ENCODE measurements at places on chromosomes 5 and 9.

GRCh38 chr9:618478-618877, 223.0 kb upstream of the DMRT1 start:
- DNase-seq = no peak

DNA sequence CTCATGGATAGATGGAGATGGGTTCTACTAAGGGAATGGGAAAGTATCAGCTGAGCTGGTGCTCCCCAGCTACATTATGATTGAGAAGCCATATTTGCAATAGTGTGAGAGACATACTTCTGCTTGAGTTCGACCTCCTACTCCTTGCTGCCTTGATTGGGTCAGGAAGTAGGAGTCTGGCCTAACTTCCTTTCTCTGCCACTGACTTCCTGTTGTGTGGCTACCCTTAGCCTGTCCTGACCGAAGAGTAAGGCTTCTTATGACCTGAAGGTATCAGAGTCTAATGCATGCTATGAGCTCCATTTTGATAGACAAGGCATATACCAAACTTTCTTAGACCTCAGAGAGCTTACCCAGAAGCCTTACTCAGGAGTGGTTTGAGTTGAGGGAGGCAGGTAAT, 53.9 kb downstream of the OSTF1 start:
- DNase-seq = no peak

- no peak for DNase-seq
Observed at GRCh38 chr5:177303925-177304391, 359 bp downstream of the PRELID1 start.

DNA sequence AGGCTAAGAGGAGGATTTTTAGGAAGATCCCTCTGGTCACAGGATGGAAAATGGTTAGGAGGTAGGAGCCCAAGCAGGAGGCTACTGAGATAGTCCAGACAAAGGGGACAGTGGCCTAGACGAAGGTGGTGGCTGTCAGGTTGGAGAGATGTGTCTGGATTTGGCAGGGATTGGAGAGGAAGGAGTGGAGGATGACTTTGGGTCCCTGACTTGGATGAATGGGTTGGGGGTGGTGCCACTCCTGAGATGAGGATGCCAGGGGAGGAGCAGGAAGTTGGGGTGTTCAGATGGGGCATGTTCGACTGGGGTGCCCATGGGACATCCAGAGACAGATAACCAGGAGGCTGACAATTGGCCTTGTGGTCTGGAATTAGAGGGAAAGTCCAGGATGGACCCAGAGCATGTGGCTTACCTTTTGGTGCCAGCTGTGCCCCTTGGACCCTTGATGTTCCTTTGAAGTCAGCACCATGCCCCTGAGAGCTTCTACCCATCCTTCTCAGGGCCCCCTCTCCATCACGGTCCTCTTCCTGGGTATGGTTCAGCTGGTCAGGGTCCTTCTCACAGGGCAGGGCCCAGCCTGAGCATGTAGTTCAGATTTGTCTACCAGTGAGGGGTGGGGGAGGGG, 15.1 kb upstream of the IGFBPL1 start:
- no peak for DNase-seq

- no peak for DNase-seq
Observed at GRCh38 chr5:160293901-160294561, 18.3 kb downstream of the CCNJL start.

DNA sequence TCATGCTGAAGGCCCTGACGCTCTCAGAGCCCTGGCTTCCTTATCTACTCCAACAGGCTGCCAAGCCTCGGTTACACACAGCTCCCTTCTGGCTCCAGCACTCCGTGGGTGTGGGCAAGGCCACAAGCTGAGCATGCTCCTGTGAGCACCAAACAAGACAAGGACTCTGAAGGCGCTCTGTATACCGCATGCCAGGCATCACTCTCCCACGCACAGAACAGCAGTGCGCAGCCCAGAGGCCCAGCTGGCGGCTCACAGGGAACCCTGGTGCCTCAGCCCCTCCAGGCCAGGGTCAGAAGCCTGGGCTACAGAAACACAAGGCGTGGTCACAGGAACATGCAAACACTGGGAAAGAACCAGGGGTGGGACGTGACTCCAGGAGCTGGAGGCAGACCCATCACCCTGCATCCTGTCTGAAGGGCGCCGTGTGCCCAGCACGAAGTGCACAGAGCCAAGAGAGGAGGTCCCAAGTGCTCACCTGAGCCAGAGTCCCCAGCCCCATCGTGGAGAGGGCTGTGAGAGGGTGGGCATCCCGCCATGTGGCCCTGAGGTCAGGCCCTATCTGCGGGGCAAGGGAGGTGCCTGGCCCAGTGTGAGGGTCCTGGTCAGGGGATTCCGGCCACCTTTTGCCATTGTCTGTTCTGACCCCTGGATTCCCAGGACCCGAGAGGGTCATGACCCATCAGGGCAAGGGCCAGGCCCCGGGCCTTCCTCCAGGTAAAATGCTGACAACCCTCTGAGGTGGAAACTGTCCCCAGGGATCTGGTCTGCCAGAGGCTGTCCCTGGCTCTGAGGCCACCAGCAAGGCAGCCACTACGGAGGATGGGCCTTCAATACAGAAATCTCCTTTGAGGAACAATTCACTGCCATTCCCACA, 54.7 kb downstream of the COL23A1 start:
- DNase-seq = no peak

DNA sequence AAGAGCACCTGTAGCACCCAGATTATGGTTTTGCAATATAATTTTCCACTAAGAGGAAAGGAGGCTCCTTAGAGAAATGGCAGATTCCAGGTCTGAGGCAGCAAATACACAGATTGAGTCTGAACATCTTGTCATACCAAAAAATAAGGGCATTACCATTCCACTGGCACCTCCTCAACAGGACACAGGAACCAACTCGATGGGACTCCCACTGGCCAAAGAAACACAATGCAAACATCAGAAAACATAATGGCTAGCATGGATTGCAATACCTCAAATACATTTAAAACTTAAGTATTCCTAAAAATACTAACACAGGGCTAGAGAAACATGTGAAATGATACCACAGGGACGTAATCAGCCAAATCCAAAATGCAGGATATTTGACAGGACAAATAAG, 12.4 kb upstream of the RANBP17 start:
- DNase-seq = no peak

DNA sequence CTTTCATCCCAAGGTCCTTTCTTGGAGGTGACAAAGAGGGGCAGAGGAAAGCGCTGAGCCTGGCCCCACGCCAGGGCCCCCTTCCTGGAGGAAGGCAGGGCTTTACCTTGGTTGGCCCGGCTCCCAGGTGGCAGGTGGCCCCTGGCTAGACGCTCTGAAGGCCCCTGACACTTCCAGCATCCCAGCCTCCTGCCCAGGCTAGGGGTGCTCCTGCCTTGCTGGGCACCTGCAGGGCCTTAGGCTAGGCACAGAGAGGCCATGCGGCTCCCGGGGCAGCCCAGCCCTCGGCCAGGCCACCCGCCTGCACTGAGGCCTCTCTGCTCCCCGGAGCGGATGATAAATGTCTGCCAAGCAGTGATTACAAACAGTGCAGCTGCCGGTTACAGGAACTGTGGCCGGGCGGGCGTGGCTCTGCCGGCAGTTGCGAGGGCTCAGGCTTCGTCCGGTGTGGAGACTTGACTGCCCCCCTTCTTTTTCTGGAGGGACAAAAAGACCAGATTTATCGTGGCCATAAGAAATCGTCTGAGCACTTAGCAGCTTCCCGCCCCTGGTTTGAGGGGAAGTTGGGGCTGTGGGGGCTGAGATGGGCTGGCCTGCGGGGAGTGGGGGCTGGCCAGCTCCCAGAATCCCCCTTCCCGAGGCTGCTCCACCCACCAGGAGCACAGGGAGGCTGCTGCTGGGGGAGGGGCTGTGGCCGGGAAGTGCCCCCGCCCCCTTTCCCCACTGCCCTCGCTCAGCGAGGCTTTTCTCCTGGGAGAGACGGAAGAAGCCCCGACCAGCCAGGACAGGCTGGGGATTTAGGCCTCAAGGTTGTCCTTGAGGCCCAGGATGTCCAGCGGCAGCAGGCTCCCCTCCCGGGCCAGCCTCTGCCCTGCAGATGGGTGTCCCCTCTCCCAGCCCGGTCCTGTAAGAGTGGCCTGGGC, 31.6 kb upstream of the UBAC1 start:
- no peak for DNase-seq

DNA sequence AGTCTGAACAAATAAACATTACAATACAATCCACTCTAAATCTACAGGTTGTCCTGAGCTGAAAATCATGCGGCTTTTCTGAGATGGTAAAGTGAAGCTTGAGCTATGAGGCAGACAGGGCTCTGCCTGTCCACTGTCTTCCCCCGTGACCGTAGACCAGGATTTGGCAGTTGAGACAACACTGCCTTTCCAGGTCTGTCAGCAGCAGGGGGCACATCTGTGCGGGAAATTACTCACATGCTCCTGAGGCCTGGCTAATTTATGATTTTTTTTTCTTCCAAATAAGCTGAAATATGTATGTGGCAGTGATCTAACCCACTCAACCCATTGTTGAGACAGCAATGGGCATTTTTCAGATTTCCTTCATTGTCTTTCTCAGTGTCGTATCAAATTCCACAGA, 307.9 kb downstream of the FBXL7 start:
- no peak for DNase-seq

DNA sequence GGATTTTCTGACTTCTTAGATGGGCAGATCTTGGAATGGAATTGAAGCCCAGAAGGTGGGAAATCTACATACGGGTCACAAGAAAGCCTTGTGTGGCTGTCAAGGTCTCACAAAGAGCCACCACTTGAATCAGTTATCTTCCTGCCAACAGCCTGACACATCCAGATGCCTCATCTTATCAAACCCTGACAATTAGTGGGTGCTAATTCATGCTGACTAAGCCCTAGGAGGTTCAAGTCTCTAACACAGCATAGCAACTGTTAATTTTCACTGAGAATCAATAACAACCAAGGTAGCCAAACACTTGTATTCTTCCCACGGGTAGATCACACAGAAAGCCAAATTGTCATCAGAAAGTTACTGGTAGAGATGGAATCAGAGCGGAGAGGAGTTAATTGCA, 222.2 kb downstream of the TMEM167A start:
- no peak for DNase-seq

GRCh38 chr5:167915237-167915636, 376.2 kb upstream of the WWC1 start:
- no peak for DNase-seq

- no peak for DNase-seq
Observed at GRCh38 chr5:74342948-74343682, 297.4 kb downstream of the ENC1 start.

DNA sequence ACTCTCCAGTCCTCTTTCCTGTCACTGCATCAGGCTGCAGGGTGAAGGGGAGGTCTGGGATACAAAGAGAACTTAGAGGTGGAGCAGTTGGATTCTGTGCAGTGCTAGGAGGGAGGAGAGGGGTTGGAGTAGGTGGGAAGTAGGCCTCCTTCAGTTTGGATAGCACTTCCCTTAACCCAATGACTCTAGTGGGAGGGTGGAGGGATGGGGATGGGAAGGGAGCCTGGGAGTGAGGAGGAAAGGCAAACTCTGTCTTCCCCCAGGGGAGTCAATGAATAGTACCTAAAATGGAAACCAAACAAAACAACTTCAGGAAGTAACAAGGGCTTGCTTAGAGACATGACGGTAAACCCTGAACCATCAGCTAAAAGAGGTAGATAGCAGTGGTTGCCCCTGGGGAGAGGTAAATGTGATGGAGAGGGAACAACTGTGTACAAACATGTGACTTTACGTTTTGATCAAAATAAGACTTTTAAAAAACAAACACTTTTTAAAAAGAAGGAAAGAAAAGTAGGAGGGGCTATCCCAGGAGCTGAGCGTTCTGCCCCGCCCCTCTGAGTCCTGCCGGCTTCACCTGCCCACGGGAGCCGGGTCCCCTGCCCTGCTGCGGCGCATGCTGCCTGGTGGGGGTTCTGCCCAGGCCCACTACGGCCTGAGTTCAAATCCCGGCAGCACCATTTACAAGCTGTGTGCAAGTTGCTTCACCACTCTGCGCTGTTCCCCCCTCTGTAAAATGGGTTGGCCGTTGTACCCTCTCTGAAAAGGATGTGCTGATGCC, 30.9 kb downstream of the GSN start:
- no peak for DNase-seq

DNA sequence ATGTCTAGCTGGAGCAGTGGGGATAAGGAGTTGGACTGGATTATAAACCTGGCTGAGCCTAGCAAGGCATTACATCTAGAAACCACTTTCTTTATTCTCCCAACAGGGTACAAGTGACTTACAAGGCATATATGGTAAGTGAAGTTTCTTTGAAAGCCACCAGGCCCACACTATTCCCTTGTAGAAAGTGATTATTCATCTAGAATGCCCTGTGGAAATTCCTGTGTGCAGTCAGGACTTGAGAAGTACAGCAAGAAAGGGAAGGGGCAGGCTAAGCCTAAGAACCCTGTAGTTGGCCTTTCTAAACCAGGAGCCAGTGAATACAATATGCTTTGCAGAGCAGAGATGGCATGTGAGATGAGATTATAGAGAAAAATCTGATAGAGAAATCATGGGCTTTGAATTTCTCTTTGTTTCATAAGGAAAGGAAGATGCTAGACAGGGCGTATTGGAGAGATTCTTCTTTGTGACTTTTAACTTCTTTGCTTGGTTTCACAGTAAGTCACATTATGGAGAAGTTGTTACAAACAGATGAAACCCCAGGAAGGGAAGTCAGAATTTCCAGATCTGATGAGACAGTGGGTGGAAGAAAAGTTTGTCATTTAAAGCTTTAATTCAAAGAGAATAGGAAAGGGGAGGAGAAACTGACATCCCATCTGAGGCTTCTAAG, 321.7 kb downstream of the NDUFS4 start:
- no peak for DNase-seq

DNA sequence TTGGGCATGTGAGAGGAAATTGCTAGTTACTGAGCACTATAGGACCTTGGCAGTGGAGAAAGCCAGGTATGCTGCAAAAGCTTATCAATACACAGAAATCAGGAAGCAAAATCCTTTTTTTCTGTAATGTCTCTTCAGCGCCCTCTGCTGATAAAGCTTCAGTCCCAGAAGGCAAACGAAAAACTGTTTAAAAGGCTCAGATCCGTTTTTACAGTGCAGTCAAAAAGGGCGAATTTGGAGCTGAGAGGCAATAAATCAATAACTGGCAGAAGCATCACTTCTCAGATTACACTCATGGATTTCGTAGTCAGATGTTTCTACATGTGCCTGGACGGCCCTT, 1.1 kb upstream of the MAN2A1 start:
- no peak for DNase-seq

DNA sequence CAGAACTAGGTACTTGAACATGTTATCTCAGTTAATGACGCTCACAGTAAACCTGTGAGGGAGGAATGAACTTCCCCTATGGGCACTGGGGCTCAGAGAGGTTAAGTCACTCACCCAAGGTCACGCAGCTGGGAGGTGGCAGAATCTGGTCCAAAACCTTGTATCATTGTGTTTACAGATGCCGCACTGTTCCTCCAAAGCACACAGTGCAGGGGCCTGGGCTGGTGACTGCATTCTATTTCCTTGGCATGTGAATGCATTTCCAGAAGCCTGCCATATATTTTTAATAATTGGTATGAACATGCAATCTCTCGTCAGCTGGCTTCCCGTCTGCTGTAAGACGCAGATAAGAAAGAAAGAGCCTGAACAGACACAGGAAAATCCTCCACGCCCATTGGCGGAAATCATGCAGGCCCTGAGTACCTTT, 77.0 kb upstream of the TBC1D2 start:
- no peak for DNase-seq

GRCh38 chr5:74543162-74543995, 97.1 kb downstream of the ENC1 start:
- DNase-seq = no peak
